ENCODE measurements at places on chromosomes 2 and 18. TPM values are rescaled to one million over a fixed set of nuclear protein-coding genes. Genes with fewer than 3 reads are reported as not detected.

KCNK3 gene
- 0.30 TPM for total RNA-seq

VIL1 gene
- 7.0 TPM for total RNA-seq

ZNF512 gene
- 39.2 TPM for total RNA-seq

SLC66A2 gene
- total RNA-seq = 11.6 TPM

PKDCC gene
- 48.0 TPM for total RNA-seq

AGFG1 gene
- 108 TPM for total RNA-seq

AGXT gene
- total RNA-seq = not detected

RESP18 gene
- not detected for total RNA-seq

COL4A3 gene
- total RNA-seq = 0.34 TPM

SLC23A3 gene
- total RNA-seq = 0.90 TPM

ICOS gene
- total RNA-seq = not detected

GPR45 gene
- not detected for total RNA-seq

DNA sequence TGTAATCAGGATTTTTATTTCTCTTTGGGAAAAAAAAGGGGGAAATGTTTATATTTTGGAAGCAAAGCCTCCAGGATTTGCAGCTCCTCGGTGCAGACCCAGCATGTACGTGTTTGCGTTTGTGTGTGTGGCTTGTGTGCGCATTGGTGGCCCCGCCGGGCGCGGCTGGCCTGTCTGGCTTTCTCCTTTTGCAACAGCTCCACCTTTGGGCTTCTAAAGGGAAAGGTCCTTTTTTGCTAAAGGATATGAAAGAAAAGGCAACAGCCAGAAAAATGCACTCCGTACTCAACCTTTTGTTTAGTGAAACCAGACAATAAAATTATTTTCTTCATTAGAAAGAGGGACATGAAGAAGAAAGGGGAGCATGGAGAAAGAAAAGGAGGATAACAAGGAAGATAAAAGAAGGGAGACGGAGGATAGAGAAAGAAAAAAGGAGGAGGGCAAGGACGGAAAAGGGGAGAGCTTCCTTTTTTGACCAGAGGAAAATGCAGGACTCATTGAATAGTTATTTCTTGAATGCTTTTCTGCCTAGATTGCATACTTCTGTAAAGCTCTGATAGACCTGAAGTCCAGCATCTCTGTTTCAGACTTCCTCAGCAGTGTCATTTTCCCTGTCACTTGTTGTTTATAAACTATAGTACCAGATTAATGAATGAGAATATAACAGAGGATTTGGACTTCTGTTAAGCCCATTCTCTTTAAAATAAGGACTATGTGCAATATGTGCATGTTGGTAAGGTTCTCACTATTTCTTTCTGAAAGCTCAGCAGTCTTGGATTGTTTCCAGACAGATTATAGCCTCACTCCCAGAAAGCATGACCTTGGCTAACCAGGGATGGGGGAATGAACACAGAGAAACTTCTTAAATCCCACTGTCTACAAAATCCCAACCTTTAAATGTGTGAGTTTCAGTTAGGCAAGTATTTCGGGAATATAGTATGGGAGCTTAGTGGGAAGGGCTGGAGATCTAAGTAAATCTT, 563.1 kb upstream of the PIK3C3 start:
- peak overlapping the region; percentile 18 for H3K4me3 ChIP-seq
- no peak overlapping the region for H3K27ac ChIP-seq
- no peaks in the 10 kb centered on the region for H3K4me1 ChIP-seq
- DNase-seq = peak; percentile 49
- no peaks in the 10 kb centered on the region for H3K27me3 ChIP-seq
- no peaks in the 10 kb centered on the region for H3K36me3 ChIP-seq

DNA sequence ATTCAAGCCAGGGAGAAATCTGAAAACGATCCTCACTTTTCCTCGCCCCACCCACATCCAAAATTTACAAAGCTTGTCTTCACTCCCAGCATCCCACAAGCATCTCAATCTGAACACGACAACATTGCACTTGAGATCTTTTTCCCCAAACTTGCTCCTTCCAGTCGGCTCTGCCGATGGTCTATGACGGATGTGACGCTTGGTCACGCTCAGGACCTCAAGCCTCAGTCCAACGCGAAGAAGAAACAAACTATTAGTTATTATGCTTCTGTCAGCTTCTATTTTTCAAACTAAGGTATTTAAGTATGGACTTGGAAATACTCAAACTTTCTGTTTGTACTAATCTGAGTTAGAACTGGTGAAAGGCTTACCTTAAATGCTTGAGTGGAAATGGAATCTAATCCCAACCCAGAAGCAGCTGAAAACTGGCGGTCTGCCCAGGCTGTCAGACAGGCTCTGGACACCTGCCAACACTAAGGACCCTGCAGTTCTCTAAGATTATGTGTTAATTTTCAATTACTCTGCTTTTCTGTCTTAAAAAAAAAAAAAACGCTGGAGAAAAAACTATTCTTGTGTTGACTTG, 132.1 kb upstream of the DNMT3A start:
- no peaks in the 10 kb centered on the region for H3K4me1 ChIP-seq
- H3K27me3 ChIP-seq = no peaks in the 10 kb centered on the region
- no peak for DNase-seq
- no peak overlapping the region for H3K27ac ChIP-seq
- H3K4me3 ChIP-seq = no peak overlapping the region

DNA sequence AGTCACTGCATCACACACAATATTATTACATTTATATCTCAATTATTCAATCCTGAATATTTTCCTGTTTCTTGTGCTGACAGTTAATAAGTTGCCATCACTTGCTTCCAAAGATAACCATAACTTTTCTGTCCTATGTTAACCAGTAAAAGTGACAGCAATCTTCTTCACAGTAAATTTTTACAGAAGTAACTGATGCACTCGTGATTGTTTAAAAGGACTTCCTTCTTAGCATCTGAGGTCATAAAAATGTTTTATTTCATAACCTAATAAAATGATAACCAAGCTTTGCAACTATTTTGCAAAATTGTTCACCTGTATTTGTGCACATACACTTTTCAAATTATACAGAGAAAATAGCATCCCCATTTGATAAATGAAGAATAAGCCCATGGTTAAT, 20.6 kb upstream of the ANKRD62 start:
- H3K36me3 ChIP-seq = no peaks in the 10 kb centered on the region
- no peak for DNase-seq
- no peak overlapping the region for H3K4me3 ChIP-seq
- H3K27me3 ChIP-seq = no peaks in the 10 kb centered on the region
- H3K27ac ChIP-seq = no peak overlapping the region
- no peaks in the 10 kb centered on the region for H3K4me1 ChIP-seq

GRCh38 chr2:70823249-70823648, 2.9 kb upstream of the CLEC4F start:
- H3K4me1 ChIP-seq = peaks cover 3% of the 10 kb centered on the region
- no peaks in the 10 kb centered on the region for H3K27me3 ChIP-seq
- no peak for DNase-seq
- no peak overlapping the region for H3K27ac ChIP-seq
- no peaks in the 10 kb centered on the region for H3K36me3 ChIP-seq
- no peak overlapping the region for H3K4me3 ChIP-seq

DNA sequence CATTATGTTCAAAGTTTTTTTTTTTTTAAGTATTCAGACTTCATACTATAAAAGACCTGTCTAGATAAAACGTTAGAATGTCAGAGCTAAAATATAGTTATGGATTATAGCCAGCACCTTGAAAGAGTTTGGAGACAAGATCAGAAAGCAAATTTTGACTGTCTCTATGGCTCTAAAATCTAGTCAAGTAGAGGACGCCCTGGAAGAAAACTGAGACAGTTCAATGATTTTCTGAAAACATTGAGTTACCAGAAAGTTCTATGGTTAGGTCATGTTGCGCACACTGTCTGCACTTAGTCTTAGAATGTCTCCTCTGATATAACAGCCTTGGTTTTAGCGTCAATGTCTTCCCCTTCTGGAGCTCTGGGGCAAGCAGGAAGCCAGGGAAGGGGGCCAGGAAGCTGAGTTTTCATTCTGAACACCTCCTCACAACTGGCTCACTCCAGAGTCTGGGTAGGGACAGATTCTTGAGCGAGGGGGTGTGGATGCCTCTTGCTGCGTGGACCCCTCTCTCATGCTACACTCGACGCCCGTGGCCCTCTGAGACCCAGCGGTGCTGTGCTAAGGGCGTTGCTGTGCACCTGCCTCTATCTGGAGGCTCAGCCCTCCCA, 99.5 kb downstream of the RNF144A start:
- DNase-seq = no peak
- H3K4me1 ChIP-seq = peaks cover 9% of the 10 kb centered on the region
- H3K27ac ChIP-seq = no peak overlapping the region
- no peaks in the 10 kb centered on the region for H3K27me3 ChIP-seq
- H3K4me3 ChIP-seq = no peak overlapping the region

- no peaks in the 10 kb centered on the region for H3K4me1 ChIP-seq
- H3K27me3 ChIP-seq = no peaks in the 10 kb centered on the region
- H3K4me3 ChIP-seq = no peak overlapping the region
- DNase-seq = no peak
These were observed 13.5 kb upstream of the ATP5MC3 start for GRCh38 chr2:175195012-175195411.

- H3K4me3 ChIP-seq = no peak overlapping the region
- H3K4me1 ChIP-seq = no peaks in the 10 kb centered on the region
- no peak overlapping the region for H3K27ac ChIP-seq
- no peak for DNase-seq
- no peaks in the 10 kb centered on the region for H3K36me3 ChIP-seq
- H3K27me3 ChIP-seq = no peaks in the 10 kb centered on the region
These were observed 9.5 kb upstream of the MALL start for GRCh38 chr2:110124939-110125691.

- DNase-seq = no peak
- H3K36me3 ChIP-seq = no peaks in the 10 kb centered on the region
- no peaks in the 10 kb centered on the region for H3K4me1 ChIP-seq
- H3K27ac ChIP-seq = no peak overlapping the region
- H3K27me3 ChIP-seq = no peaks in the 10 kb centered on the region
These were observed 1.8 kb downstream of the TMEM131 start for GRCh38 chr2:97993926-97994325.

DNA sequence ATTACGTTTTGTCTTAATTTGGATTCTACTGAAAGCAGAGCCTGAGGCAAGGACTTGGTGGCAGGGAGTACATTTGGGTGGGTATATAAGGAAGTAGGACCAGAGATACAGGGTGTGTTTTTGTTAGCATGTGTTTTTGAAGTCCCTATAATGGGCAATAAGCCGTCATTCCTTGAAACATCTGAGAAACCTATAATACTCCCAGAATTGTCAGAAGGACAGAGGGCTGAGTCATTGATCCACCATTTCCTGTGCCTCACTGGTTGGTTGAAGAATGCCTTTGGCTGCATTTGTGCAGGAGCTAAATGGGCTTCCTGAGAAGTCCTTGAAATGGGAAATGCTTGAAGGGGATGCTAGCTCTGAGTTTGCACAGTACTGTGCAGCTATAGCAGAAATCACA, 281.8 kb upstream of the ZEB2 start:
- H3K36me3 ChIP-seq = no peaks in the 10 kb centered on the region
- DNase-seq = no peak
- no peaks in the 10 kb centered on the region for H3K4me1 ChIP-seq
- no peak overlapping the region for H3K27ac ChIP-seq
- no peaks in the 10 kb centered on the region for H3K27me3 ChIP-seq

DNA sequence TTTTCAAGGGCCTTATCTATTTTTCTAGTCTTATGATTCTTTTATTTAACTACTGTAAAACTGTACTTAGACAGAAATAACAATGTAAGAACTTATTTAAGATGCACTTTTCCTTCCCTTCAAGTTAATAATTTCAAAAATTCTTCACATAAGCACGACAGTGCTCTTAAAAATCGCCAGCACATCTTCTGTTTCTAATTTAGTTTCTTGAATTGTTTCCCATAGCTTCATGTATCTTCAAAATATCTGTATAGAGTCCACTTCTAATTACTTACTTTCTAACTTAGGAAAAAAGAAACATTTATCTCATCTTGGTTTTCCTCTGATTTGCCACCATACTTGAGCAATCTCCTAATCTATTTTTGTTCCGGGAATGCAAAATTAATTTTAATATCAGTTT, 196.1 kb downstream of the BABAM2 start:
- H3K4me3 ChIP-seq = no peak overlapping the region
- H3K4me1 ChIP-seq = no peaks in the 10 kb centered on the region

GRCh38 chr2:237754182-237754581, 44.4 kb upstream of the RBM44 start:
- no peak overlapping the region for H3K4me3 ChIP-seq
- no peaks in the 10 kb centered on the region for H3K27me3 ChIP-seq
- no peak overlapping the region for H3K27ac ChIP-seq
- H3K36me3 ChIP-seq = peaks cover 2% of the 10 kb centered on the region
- no peak for DNase-seq

GRCh38 chr2:72012886-72013574, 134.6 kb downstream of the CYP26B1 start:
- no peak for DNase-seq
- no peaks in the 10 kb centered on the region for H3K4me1 ChIP-seq
- no peaks in the 10 kb centered on the region for H3K27me3 ChIP-seq

DNA sequence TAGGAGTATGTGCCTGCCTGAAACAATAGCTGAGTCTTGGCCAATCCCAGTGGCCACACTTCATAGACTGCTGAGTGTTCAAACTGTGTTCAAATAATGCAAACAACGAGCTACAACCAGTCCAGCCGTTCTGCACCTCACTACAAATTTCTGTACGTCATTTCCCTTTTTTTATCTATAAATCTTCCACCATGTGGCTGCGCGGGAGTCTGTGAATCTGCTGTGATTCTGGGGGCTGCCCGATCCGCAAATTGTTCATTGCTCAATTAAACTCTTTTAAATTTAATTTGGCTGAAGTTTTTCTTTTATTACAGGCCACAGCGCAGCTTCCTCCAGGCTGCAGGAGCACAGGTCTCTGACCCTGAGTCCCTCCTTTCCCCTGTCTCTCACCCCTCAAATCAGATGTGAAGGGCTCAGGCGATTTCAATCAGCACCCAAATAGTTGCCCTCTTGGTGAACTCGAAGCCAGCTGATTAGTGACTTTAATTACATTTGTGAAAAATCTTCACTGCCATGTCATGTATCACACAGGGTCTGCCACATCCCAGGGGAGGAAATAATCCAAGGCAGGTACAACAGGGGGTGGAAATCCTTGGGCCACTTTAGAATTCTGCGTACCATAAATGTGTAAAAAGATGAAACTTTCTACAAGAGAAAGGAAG, 145.6 kb downstream of the NDUFA10 start:
- no peaks in the 10 kb centered on the region for H3K27me3 ChIP-seq
- no peak overlapping the region for H3K4me3 ChIP-seq
- DNase-seq = no peak
- H3K4me1 ChIP-seq = peaks cover 2% of the 10 kb centered on the region
- no peak overlapping the region for H3K27ac ChIP-seq

GRCh38 chr18:48007955-48008701, 77.7 kb upstream of the SMAD2 start:
- H3K4me1 ChIP-seq = no peaks in the 10 kb centered on the region
- DNase-seq = peak; percentile 88
- H3K4me3 ChIP-seq = peak overlapping the region; percentile 70
- no peaks in the 10 kb centered on the region for H3K27me3 ChIP-seq
- peak overlapping the region; percentile 14 for H3K27ac ChIP-seq

GRCh38 chr2:241611062-241611461, 25.9 kb downstream of the THAP4 start:
- H3K36me3 ChIP-seq = peaks cover 2% of the 10 kb centered on the region
- DNase-seq = no peak
- H3K27me3 ChIP-seq = no peaks in the 10 kb centered on the region
- no peak overlapping the region for H3K4me3 ChIP-seq

All from H1 (cell line).